ENCODE measurements at places on chromosomes 16 and 17. TPM values are rescaled to one million over a fixed set of nuclear protein-coding genes. Genes with fewer than 3 reads are reported as not detected.

DNA sequence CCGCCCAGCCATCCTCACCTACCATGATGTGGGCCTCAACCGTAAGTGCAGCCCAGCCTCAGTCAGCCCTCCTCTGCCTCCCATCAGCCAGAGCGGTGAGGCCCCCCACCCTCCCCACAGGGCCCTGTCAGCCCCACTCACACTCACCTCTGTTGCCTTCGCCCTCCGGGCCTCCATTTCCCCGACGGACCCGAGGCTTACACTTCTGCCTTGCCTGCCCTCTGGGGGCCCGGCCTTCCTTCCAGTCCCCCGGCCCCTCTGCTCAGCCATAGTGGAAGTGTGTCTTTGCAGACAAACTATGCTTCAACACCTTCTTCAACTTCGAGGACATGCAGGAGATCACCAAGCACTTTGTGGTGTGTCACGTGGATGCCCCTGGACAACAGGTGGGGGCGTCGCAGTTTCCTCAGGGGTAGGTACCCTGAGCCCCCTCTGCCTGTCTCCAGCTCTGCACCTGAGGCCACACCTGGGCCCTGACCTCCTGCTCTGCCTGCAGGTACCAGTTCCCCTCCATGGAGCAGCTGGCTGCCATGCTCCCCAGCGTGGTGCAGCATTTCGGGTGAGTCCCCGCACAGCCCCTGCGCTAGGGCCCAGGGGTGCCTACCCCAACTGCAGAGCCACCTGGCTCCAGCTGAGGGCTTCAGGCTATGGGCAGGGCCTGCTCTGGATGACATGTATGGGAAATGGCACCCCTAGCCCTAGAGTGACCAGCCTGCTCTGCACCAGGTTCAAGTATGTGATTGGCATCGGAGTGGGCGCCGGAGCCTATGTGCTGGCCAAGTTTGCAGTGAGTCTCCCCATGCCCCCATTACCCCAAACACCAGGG lies 4.1 kb downstream of the NDRG4 start:
- no peak for DNase-seq

DNA sequence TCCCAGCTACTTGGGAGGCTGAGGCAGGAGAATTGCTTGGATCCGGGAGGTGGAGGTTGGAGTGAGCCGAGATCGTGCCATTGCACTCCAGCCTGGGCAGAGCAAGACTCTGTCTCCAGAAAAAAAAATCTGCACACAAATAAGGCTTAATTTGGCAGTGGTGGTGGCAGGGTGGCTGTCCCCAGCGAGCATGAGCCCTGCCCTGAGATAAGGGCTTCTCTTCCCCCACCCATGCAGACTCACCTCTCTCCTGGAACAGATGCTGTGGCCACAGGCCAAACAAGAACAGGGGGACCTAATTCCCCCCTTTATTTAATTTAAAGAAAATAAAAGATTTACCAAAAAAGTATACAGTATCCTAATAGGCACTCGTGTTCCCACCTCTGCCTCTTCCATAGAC lies 157.2 kb downstream of the RAB11FIP4 start:
- DNase-seq: no peak

DNA sequence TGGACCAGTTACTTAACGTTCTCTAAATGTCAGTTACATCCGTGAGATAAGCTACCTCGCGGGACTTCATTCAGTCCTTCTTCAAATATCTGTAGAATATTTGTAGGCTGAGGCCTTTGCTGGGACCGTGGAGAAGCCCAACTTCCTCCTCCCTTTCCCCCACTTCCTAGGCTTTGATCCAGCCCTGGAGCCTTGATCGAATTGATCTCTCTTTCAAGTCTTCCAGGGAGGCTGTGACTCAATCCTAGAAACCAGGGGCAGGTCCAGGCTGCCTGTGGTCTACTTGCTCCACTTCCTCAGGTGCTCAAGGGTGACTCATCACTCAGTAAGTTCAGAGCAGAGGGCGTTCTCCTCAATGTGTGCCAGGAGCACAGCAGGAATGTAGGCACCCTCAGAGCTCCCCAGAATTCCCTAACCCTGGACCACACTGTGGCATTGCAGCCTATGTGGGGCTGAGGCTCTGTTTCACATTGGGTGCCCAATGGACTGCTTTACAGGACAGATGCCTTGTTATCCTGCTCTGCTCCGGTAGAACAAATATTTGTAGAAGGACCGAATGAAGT lies 11.2 kb upstream of the CEP20 start:
- DNase-seq: peak; percentile 61

DNA sequence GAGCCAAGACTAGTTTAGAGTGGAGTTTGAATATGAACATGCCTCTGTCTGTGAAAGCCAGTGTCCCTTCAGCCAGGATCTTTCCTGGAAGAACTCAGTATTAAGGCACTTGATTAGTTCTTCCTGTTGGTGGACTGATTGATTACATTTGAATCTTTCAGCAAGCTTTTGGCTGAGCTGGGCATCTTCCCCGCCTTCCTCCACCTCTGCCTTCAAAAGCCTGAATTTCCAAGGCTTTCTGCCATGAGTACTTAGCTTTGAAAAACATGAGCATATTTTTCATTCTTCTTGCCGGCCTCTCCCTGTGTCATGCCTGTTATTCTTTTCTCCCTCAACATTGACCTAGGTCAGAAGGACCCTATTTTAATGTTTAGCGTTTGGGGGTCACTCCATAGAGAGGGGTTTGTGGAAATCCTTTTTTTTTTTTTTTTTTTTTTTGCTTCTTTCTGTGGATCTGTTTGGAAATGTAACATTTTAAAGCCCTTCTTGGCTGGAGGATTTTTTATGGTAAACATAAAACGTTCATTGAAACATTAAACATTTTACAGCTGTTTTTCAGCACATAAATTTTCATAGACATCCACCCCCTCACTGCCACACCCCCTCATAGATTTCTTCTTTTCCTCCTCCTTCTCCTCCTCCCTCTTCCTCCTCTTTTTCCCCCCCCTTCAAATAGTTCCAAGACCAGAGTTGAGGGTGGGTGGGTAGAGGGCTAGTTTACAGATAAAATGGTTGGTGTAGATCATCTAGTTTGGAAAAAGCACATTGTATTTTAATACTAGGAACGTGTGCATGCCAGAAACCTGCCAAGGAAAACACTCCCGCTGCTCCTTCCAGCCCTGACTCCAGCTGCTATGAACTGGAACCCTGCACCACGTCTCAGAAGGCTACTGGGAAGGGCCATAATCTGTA lies 645.9 kb downstream of the WWOX start:
- DNase-seq: no peak

DNA sequence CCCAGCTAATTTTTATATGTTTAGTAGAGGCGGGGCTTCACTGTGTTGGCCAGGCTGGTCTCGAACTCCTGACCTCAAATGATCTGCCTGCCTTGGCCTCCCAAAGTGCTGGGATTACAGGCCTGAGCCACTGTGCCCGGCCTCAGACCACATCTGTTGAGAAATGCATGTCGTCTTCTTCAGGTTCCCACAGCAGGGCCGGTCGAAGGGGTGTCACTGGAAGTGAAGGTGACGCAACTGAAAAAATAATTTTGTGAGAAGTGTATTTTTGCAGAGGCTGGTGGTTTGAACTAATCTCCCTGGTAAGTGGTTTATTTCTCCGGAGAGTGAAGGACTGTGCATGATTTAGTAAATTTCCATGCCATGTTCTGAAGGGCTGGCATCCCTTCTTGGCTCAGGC lies 33.4 kb upstream of the IL34 start:
- no peak for DNase-seq

GRCh38 chr17:39092692-39093230 lies 58.7 kb downstream of the PLXDC1 start:
- no peak for DNase-seq

DNA sequence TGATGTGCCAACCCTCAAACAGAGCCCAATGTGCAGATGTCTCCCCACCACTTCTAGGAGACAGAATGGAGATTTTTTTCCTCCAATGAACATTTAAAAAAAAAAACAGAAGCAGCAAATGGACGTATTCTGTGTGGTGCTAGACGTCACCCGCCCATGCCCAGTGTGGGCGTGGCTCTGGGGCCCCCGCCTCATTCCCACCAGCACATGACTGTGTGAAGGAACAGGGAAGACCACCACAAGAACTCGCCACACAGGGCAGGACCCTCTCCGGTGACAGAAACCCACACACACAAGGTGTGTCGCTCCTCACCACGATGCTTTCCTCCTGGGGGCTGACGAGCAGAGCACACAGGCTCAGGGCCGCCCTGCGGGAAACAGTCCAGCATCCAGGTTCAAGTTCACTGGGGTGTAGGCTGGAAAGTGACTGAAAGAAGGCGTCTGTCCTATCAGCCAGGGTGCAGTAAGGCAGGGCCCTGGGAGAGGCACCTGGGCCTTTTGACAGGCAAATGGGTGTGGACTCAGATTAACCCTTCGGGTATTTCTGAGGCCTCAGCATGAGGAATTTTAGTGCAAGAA lies 53.5 kb downstream of the KLHDC4 start:
- no peak for DNase-seq

DNA sequence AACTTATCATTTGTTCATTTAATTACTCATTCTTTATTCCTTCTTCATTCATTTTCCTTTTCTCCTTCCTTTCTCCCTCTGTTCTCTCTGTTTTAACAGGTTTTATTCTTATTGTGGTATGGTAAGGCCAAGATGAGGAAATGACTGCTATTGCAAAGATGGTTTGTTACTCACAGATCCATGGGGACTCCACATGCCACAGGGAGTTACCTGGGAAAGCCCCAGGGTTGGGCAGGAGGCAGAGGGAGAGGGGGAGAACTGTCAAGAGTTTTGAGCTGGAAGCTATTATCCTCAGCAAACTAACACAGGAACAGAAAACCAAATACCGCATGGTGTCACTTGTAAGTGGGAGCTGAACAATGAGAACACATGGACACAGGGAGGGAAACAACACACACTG lies 453.3 kb downstream of the WWOX start:
- DNase-seq: no peak

DNA sequence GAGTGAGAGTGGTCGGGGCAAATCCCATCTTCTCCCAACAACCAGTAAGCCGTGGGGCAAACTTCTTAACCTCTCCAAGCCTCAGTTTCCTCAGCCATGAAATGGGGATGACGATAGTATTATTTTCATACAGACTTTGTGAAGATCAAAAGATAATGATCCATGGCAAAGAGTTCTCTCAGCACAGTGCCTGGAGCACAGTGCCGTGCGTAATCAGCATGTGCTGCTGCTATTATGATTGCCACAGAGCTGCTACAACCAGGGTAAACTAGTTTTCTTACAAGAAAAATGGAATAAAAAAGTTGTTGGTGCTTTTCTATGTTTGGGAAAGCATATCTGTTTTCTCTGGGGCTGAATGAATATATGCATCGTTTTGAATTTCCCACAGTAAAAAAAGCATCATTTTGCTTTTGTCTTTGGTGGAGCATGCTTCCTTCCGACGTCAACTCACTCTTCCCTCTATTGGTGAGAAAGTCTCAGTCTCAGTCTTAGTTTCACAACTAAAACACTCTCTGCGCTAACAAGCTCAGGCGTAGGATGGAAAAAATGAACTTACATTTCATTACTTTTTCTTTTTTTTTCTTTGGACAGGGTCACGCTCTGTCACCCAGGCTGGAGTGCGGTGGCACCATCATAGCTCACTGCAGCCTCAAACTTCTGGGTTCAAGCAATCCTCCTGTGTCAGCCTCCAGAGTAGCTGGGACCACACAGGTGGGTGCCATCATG lies 37.2 kb downstream of the CDK5R1 start:
- no peak for DNase-seq

- no peak for DNase-seq
Measured at GRCh38 chr17:75044716-75045115, 2.1 kb downstream of the ATP5PD start.

DNA sequence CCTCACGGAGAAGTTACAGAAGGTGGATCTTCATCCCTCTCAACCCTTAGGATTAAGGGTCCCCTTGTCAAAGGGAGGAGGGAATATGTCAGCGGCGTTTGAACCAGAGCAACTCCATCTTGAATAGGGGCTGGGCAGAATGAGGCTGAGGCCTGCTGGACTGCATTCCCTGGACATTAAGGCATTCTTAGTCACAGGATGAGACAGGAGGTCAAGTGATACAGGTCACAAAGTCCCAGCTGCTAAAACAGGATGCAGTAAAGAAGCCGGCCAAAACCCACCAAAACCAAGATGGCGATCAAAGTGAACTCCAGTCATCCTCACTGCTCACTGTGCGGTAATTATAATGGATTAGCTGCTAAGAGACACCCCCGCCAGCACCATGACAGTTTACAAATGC lies 36.7 kb downstream of the RBFOX3 start:
- peak; percentile 42 for DNase-seq

- DNase-seq: peak; percentile 4
Measured at GRCh38 chr16:80602894-80603293, 62.1 kb downstream of the DYNLRB2 start.

GRCh38 chr16:47519037-47519436 lies 57.9 kb downstream of the PHKB start:
- peak; percentile 22 for DNase-seq

DNA sequence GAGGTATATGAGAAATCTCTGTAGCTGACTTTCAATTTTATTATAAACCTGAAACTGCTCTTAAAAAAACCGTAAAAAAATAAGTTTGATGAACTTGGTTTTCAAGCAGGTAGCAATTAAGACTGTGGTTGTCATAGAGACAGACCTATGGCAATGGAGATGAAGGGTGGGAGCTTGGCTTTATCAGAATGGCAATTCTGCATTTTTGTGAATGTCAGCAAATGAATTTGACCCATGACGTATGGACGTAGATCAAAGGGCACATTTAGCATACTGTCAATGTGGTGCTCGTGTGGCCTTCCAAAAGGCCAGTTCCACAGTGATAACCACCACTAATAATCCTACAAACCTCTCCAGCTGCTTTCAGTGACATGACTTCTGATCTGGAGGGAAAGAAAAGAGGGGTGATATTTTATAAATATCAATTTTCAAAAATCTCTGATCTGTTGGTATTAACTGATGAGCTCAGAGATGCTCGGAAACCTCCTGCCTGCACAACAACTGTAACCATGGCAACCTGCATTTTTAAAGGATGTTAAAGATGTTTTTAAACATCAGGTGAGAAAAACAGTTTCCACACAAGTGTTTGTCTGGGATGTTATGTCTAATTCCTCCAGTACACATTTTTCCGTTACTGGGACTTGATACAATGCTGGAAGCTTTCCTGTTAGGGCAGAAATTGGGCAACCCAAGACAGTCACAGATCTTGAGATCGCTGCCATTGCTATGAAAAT lies 533.7 kb downstream of the CDH13 start:
- DNase-seq: no peak

DNA sequence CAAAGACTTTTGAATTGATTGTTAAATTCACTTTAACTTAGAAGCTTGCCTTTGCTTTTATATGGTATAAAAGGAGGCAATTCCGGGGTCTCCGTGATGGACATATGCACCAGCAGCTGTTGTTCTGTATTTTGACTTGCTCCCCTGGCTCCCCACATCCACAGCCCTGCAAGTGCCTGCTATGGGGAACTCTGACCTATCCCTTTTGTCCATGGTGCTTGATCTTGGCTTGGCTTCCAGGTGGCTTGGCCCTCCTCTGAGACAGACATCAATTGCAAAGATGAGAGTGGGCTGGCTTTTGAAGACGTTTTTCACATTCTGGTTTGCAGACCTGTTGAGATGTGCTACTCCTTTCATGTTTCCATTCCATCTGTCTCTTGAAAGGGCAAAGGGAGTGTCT lies 26.9 kb downstream of the TOM1L1 start:
- no peak for DNase-seq

CDT1 gene
- 53.4 TPM for total RNA-seq

CDC42EP4 gene
- total RNA-seq: 24.1 TPM

NXPH3 gene
- total RNA-seq: 0.19 TPM

IRF8 gene
- not detected for total RNA-seq

OR3A3 gene
- not detected for total RNA-seq
